Activated CD8-positive, alpha-beta memory T cell treated with anti-CD3 and anti-CD28 coated beads for 48 hours (primary cell): ENCODE measurements at places on chromosomes 2 and 18.

DNA sequence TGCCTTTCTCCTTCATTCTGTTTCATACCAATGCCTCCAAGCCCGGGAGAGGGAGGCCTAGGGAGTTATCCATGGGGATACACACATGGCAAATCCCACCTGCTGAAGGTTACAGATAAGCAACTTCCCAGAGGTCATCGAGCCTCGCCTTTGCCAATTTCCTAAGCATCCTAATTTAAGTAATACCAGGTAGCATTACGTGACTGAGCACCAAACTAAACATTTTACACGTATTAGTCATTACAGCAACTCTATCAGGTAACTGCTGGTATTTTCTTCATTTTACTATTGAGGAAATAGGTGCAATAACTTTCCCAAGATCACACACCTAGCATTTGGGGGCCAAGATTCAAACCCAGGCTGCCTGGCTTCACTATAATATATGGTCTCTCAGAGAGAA lies 30.1 kb upstream of the BZW1 start:
- no peak for DNase-seq

DNA sequence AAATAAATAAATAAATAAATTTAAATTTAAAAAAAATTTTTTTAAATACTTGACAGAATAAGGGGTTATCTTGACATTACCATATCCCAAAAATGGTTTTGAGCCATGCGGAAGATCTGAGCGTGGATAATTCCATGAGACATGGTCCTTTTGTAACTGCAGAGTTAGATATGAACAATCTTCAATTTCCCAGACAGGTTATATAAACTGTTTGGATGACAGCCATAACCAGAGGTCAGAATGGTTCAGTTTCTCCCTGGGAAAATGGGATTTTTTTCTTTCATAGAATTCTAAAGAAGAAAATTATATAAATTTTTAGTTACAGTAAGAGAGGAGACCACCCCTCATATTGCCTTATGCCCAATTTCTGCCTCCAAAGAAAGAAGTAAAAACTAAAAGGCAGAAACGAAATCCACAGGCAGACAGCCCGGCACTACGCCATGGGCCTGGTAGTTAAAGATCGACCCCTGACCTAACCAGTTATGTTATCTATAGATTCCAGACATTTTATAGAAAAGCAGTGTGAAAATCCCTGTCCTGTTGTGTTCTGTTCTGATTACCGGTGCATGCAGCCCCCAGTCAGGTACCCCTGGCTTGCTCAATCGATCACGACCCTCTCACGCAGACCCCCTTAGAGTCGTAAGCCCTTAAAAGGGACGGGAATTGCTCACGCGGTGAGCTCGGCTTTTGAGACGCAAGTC lies 3.0 kb downstream of the GALM start:
- DNase-seq, result no peak

- DNase-seq, result no peak
Observed at GRCh38 chr2:28321426-28321825, 71.2 kb upstream of the FOSL2 start.

GRCh38 chr2:28624436-28624792 lies 127.2 kb upstream of the PPP1CB start:
- no peak for DNase-seq

GRCh38 chr18:3015204-3015592 lies 2.3 kb upstream of the LPIN2 start:
- no peak for DNase-seq

DNA sequence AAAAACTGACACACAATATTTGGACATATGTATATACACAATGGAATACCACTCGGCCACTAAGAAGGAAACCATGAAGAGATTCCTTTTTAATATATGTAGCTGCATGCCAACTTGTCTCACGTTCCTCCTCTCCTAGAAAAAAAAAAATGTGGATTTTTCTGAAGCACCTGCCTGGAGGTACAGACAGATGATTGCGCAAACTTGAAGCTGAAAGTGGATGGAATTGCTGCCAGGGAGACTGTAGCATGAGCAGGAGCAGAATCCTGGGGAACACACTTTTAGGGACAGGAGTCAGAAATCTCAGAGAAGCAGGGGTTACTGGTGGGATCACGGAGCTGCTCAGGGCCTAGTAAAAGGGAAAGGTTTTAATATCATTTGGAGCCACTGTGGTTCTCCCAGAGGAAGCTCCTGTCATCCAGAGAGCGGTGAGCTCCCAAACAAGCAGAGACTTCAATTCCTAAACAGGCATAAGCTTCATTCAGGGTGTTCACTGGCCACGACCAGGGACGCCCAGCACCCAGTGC lies 640 bp upstream of the SPR start:
- DNase-seq, result no peak

DNA sequence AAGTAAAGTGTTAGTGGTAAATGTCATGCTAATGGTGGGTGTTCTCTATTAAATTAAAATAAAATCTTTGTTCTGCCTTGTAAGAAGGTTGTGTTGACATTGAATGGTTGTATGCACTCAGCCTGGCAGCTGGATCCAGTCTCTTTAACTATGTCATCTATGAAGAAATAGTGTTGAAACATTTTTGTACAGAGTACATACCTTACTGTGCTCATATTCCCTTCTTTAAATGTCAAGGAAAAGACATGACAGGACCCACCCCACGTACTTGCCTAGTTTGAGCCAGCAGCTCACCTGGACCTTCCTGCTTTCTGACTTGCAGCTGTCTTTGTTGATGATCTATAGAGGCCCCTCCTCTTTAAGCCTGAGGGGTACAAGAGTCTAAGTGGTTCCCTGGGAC lies 85.6 kb upstream of the ST3GAL5 start:
- no peak for DNase-seq

DNA sequence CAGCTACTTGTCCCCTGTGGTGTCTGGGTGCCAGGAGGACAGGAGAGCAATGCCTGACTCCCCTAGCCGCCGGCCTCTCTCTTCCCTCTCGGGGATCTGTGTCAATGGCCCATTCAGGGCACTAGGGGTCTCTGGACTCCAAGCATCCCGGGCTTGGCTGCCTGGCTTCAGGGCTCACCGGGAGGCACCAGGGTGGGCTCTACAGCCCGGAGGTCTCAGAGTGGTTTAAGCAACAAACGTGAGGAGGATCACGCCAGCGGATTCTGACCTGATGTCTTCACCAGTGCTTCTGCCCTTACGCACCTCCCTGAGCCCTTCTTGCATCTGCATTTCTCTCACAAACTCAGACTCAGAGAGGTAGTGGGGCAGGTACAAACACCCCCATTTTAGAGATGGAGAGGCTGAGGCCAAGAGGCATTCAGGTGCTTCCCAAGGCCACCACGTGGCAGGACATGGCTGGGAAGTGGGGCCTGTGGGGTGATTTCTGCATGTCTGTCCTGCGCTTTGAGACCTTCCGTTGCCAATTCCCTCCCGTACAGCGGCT lies 243.0 kb downstream of the CELF4 start:
- DNase-seq, result no peak

DNA sequence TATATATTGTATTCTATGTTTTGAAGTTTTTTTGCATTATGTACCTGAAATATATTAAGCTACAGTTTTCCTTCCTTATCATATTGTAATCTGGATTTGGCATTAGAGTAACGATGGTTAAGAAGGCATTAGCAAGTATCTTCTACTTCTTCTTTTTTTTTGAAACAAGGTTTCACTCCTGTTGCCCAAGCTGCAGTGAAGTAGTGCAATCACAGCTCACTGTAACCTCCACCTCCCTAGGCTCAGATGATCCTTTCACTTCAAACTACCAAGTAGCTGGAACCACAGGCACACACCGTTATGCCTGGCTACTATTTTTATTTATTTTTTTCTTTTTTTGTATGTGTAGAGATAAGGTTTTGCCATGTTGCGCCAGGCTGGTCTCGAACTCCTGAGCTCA lies 201.1 kb downstream of the ZNF804A start:
- no peak for DNase-seq

GRCh38 chr2:161250864-161251436 lies 57.3 kb upstream of the PSMD14 start:
- no peak for DNase-seq

DNA sequence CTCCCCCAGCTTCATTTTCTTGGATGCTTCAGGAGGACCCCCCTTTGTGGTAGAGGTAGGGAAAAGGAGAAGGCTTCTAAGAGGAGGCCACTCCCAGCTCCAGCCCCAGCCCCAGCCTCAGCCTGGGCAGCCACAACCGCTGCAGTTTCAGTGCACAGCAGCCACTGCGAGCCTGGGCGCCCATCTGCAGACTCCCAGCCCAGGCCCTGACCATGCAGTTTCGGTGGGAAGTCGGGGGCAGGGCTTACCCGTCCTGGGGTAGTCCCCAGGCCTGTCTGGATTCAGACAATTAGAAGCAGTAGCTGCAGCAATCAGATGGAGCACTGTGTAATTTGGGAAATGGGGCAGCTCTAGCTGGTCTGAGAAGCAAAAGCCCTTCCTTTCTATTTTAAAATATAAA lies 28.6 kb downstream of the ITM2C start:
- DNase-seq, result no peak

- no peak for DNase-seq
Observed at GRCh38 chr2:16113568-16113967, 173.2 kb downstream of the MYCN start.

GRCh38 chr2:88351249-88351601 lies 101.3 kb downstream of the FOXI3 start:
- no peak for DNase-seq

DNA sequence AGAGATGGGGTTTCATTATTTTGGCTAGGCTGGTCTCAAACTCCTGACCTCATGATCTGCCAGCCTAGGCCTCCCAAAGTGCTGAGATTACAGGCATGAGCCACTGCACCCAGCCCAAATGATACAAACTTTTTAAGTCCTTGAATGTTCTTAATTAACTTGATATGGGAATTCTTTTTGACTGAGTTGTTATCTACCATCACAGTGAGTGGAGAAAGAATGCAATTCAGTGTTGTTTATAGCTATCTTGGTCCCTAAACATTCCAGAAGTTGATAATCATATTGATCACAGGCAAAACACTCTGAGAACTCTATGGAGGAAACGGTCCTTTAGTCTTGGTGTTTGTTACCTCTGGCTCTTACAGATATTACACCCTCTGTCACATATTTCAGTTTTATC lies 1072.5 kb downstream of the SUCLG1 start:
- DNase-seq, result no peak

GRCh38 chr2:152171718-152172117 lies 3.8 kb downstream of the STAM2 start:
- DNase-seq, result no peak

DNA sequence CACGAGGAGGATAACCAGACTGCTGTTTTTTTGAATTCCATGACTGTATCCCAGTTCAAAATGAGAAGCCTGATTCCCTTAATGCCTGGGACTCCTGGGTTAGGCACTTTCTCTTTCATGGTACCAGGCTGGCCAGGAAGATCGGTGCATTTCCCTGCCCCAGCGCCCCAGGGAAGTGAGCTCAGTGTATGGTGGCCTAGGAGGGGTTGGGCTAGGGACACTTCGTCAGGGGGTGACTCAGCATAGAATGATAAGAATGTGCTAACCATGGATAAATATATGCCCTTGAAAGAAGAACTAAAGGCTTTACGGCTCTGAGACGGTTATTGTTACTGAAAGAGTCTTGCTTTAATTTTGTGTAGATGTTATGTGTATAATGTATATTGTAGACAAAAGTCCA lies 27.5 kb upstream of the FAM237A start:
- DNase-seq, result no peak

GRCh38 chr18:58669731-58670378 lies 1.4 kb upstream of the MALT1 start:
- DNase-seq, result no peak

DNA sequence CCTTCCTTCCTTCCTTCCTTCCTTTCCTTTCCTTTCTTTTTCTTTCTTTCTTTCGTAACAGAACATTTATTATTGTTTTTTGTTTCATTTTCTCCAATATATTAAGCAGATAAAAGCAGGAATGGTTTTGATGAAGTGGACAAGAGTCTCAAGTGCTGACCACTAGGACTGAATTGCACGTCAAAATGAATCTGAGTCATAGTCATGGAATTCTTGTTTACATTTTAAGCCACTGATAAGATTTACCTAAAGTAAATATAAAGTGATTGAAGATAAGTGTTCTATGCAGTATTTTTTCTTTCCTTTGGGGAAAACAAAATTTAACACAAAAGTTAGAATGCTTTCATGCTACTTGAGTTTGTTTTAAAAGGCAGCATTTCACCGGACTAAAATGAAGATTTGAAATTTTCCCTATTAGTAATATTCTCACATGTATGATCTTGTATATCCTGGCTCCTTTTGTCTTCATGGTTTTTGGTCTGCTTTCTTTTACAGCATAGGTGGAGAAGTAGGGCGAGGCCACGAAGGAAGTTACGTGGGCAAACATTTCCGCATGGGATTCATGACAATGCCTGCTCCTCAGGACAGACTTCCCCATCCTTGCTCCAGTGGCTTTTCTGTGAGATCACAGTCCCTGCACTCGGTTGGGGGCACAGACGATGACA lies 113.5 kb downstream of the NYAP2 start:
- no peak for DNase-seq

GRCh38 chr2:139492131-139492680 lies 712.0 kb upstream of the NXPH2 start:
- no peak for DNase-seq
